H9 (cell line): ENCODE measurements at places on chromosomes 5 and 9. TPM values are rescaled to one million over a fixed set of nuclear protein-coding genes. Genes with fewer than 3 reads are reported as not detected.

LVRN gene
- 0.07 and 0.09 TPM in 2 replicates for total RNA-seq

B4GALT1 gene
- total RNA-seq = 15.3 and 16.1 TPM in 2 replicates

SLC27A6 gene
- total RNA-seq = 3.0 and 3.3 TPM in 2 replicates

PCA3 gene
- not detected in 2 replicates for total RNA-seq

ZNF883 gene
- total RNA-seq = 10.7 and 13.2 TPM in 2 replicates

SLC35D2 gene
- total RNA-seq = 17.9 and 19.0 TPM in 2 replicates

LECT2 gene
- total RNA-seq = not detected in 2 replicates

NR3C1 gene
- total RNA-seq = 26.5 and 31.4 TPM in 2 replicates

NTNG2 gene
- total RNA-seq = 0.52 and 0.66 TPM in 2 replicates

CCNO gene
- 0.24 and 0.42 TPM in 2 replicates for total RNA-seq

VLDLR gene
- 16.6 and 19.1 TPM in 2 replicates for total RNA-seq

NKD2 gene
- total RNA-seq = 7.3 and 7.7 TPM in 2 replicates

URM1 gene
- 46.1 and 46.6 TPM in 2 replicates for total RNA-seq

DBH gene
- not detected in 2 replicates for total RNA-seq

ERGIC1 gene
- 74.2 and 77.0 TPM in 2 replicates for total RNA-seq

SHB gene
- total RNA-seq = 13.8 and 14.6 TPM in 2 replicates

PTPRD gene
- 31.7 and 32.5 TPM in 2 replicates for total RNA-seq

CERCAM gene
- 5.4 and 5.9 TPM in 2 replicates for total RNA-seq

SLC6A18 gene
- not detected in 2 replicates for total RNA-seq

SLIT3 gene
- 0.75 and 0.92 TPM in 2 replicates for total RNA-seq

GCNT4 gene
- 0.63 and 0.66 TPM in 2 replicates for total RNA-seq

TOR1B gene
- 18.1 and 18.7 TPM in 2 replicates for total RNA-seq

RFESD gene
- total RNA-seq = 1.7 and 2.6 TPM in 2 replicates

PRPF4 gene
- total RNA-seq = 48.5 and 49.8 TPM in 2 replicates
